ENCODE measurements at places on chromosomes 16 and 17. TPM values are rescaled to one million over a fixed set of nuclear protein-coding genes. Genes with fewer than 3 reads are reported as not detected.

Gene PPP1R9B
- polyA plus RNA-seq: 17.1 TPM

GRCh38 chr17:28719021-28719433 lies 758 bp upstream of the RPL23A start:
- H3K36me3 ChIP-seq: peaks cover 21% of the 10 kb centered on the region
- peak overlapping the region; percentile 73 for H3K4me3 ChIP-seq
- peak overlapping the region; percentile 93 for H3K27ac ChIP-seq
- DNase-seq: no peak
- H3K27me3 ChIP-seq: no peaks in the 10 kb centered on the region
- H3K4me1 ChIP-seq: peaks cover 6% of the 10 kb centered on the region

DNA sequence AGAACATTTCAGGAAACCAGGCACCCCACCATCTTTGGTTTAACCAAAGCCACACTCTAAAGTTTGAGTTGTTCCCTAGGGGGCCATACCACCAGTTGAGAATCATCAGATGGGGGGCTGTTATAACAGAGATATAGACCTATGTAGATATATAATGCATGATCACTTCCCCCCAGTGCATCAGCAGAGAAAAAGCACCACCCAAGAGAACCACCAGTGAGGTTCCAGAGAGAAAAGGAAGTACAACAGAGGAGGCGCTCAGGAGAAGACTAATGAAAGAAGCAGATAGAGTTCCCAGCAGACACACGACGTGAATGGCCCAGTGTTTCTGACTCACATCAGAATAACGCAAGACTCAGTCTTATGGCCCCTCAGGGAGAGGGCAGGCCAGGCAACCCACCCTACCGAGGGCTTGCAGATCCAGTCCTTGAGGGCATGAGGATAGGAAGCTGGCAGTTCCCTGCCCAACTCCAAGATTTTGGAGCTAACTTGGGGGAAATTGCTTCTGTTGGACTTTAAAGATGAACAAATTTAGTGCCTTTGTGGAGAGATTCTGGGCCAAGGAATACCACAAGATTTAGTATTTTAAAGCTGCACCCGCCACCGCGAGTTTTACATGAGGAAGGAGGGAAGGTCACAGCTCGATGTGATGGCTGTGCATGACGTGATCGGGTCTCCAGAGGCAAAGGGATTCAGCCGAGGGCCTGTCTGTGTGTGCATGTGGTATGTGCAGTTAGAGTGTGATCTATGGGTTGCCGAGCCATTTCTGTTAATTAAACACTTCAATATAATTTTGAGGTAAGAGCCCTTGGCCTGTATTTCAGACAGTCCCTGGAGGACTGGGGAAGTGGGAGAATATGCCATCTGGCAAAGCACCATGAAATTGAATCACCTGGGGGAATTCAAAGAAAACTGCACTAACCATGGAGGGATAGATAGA lies 53.1 kb downstream of the AIPL1 start:
- no peak overlapping the region for H3K4me3 ChIP-seq
- H3K4me1 ChIP-seq: no peaks in the 10 kb centered on the region
- no peaks in the 10 kb centered on the region for H3K36me3 ChIP-seq
- no peaks in the 10 kb centered on the region for H3K27me3 ChIP-seq
- no peak overlapping the region for H3K27ac ChIP-seq

DNA sequence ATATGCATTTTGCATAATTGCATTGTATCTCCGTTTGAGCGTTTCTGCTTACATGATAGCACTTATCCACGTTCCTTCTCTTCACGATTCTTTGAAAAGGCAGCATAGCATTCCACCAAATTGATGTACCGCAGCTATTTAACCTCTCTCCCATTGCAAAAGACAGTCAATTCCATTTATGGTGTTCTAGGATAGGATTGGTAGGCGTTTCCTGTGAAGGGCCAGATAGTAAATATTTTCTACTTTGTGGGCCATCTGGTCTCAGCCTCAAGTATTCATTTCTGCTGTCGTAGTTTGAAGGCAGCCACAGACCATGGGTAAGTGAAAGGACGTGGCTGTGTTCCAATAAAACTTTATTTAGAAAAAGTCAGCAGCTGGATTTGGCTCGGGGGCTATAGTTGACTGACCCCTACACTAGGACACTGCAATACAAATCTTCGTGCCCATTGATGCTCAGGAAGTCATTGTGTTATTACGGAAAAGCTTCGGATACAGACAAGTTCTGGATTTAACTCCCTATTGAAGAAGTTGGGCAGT lies 10.1 kb downstream of the SNX29 start:
- H3K27me3 ChIP-seq: no peaks in the 10 kb centered on the region
- no peak overlapping the region for H3K4me3 ChIP-seq
- H3K4me1 ChIP-seq: peaks cover 35% of the 10 kb centered on the region
- no peak for DNase-seq

Data from kidney (tissue), 22 donors.